ENCODE measurements at places on chromosomes 2 and 18.
A peak's percentile ranks its signal among the peaks of the same experiment; 100 is the strongest.

DNA sequence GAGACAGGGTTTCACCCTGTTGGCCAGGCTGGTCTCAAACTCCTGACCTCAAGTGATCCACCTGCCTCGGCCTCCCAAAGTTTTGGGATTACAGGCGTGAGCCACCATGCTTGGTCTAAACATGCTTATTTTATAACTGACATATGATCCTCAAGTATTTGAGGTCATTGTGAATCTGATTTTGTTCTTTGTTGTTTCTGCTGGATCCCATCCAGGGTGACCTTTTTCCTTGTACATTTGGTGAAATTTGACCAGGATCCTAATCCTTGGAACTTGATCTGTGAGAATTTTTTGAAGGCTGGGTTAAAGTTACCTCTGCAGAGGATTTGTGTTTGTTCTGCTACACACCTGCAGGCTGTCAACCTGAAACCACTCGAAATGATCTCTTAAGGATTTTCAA lies 49.2 kb downstream of the NPAS2 start:
- no peak for DNase-seq

DNA sequence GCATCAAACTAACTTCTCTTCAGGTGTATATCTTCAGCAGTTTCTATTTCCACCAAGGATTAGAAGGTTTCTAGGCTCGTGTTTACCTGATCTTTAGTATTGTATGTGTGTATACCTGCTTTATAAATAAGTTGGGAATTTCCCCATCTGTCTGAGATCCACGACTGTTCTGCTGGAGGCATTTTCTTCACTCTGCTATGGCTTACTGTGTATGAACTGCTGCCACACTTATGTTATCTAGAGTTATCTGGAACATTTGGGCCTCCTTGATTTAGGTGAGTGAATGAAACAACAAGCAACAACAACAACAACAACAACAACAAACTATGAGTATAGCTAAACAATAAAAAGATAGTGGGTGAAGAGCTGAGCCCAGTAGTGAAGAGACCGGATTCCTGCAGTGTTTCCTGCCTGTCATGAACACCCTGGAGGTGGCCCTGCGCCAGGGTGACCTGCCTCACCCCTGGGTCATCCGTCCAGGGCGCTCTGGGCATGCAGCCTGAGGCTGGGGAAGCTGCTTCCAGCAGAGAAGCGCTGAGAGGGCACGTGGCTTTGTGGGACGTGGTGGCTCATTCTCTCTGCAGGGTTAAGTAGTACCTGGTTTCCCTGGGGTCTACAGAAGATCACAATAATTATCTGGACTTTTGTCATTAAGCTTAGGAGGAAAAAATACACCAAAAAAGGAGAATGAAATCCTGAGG lies 56.1 kb upstream of the GATA6 start:
- no peak for DNase-seq

DNA sequence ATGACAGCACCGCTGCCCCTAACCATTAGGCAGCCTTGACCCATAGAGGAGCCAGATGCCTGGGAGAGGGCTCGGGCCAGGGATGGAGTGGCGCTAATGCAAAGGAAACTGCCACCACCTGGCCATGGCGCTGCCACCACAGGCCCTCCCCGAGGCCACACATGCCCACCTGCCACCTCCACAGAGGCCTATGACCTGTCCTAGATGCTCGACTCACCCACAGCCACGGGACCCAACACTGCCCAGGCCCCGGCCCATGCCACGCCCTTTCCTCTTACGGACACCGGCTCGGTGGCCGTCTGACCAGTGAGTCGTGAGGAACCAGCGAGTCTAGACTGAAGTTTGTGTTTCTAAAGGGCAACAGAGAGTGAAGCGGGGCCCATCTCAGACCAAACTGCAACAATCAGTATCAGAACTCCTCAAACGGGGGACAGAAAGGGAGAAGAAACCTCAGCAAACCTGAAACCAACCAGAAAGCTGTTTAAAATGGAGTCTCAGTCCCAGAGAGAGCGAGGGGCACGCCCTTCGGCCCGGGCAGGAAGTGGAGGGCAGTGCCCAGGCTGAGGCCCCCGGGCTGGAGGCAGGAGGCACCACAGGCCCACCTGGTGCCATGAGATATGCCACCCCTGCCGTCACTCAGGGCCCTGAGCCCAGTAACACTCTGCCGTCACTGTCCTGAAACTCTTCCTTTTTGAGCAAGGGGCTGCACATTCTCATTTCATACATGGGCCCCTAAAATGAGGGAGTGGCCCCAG lies 711 bp downstream of the GPR17 start:
- no peak for DNase-seq

GRCh38 chr2:180670302-180671003 lies 310.0 kb upstream of the UBE2E3 start:
- no peak for DNase-seq

DNA sequence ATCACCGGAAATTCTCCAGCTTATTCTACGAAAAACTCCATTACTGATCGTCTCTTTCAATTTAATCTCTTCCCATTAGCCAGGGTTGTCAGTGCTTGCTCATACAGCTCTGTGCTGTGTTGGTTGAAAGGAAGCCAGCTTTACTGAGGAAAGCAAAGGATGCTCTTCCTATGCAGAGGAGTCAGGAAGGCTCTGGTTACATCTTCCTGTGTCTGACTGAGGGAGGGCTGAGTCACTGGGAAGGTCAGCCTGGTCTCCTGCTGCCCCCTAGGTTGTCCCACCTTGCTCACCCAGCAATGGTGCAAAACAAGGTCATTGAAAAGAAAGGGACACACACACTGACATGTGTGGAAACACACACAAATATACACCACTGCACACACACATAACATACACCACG lies 975.6 kb downstream of the DCDC2C start:
- no peak for DNase-seq

DNA sequence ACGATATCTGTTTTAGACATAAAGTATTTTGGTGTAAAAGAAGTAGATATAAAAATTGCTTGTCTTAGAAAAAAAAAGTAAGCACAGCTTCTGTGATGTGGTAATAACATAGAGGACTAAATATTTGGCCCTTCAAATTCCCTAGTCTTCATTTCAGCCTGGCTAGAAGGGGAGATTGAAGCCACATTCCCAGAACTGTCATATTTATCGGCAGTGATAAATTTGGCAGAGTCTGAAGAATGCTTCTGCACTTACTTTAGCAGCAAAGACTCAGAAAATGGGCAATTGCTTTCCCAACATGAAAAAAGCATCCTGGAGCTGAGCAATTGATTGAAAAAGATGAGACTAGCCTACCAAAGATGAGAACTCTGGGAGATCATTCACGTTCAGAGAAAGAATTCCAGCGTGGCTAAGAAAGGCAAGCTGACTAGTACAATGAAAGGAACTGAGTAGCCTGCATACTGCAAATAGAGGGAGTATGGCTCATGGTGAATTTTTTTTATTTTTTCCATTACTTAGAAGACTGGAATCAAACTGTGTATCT lies 278.7 kb upstream of the KLHL29 start:
- DNase-seq = no peak

DNA sequence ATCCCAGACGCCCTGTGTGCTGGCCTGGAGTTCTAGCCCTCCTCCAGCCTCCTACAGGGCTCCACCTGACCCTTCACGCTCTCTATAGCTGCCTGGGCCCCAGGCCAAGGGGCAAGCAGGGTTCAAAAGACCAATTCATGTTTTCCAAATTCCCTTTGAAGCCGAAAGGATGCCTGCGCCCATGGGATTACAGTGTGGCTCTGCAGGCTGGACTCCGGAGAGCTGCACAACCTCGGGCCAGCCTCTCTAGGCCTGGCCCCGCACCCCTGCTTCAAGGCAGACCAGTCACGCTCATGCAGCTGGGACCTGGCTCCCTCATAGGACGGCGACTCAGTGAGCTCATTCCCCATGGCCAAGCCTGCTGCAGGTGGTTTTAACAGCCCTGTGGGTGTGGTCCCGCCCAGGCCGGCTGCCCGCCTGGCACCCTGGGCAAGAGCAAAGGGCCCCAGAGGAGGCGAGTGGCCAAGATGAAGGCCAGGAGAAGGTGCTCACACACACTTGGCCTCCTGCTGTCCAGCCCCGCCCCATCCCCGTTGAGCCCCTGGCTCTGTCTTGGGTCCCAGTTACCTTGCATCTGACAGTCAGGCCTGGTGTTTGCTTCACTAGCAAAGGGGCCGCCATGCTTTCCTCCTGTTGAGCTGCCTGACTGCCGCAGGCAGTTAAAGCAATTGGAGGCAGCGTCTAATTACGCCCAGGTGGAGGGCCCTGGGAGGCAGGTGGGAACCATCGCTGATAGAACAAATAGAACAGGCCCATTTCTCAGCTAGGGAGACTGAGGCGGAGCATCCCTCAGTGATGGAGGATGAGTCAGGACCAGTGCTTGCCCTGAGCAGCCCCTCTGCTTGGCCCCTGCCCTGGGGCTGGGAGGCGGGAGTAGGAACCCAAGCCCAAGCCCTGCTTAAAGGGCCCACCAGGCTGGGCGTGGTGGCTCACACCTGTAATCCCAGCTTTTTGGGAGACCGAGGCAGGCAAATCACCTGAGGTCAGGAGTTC lies 56.9 kb downstream of the SMAD7 start:
- DNase-seq = no peak

DNA sequence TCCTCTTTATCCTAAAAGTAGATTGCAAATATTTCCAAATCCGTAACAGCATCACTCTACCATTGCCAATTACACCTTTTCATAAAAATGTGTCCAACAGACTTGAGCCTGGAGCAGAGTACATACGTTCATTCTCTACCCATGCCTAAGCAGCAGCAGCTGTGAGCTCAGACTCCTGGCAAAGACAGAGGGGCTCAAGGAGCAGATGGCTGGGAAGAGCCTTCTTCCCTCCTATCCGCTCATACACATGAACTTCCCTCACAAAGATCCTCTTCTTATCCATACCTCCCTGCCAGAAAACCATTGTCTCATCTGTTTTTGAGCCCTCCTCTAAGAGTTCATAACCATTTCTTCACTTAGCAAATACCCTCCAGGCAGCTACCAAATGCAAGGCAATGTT lies 164.3 kb upstream of the ARL4C start:
- DNase-seq = no peak

DNA sequence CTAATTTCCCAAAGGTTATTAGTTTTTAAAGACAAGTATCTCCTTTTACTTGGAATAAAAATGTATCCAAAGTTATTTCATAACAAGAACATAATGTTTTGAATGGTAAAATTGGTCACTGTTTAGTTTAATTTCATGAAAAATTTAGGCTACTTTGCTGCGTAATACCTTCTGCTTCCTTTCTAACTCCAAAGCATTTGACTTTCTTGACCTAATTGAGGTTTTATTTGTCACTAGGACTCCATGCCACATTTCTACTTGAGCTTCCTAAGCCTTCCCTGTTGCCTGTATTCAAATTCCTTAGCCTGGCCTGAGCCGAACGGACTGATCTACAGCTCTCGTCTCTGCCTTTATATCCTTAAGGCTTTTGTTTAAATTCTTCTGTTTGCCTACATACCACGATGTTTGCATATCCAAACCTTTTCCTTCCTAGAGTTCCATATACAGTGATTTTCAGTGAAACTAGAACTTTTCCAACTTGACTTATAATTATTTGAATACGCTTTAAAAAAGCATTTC lies 25.1 kb downstream of the ARMC9 start:
- DNase-seq = no peak

GRCh38 chr2:29253026-29253425 lies 137.8 kb downstream of the CLIP4 start:
- DNase-seq = no peak

DNA sequence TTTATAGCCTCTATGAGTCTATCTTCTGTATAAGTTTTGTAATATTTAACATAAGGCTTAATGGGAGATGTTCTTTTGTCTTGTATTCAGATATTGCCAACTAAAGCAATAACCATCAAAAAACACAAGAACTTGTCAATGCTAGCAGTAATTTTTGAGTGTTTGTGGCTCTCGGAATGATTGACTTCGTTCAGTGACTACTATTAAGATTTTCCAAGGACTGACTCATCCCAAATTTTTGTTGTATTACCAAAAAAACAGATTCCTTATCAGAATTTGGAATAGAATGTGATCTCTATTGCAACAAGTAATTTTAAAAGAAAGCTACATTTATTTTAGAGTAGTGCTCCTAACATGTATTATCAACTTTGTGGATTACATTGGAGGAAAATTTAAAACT lies 8.1 kb downstream of the NABP1 start:
- DNase-seq = no peak

GRCh38 chr18:77501266-77501665 lies 251.6 kb downstream of the GALR1 start:
- DNase-seq = no peak

DNA sequence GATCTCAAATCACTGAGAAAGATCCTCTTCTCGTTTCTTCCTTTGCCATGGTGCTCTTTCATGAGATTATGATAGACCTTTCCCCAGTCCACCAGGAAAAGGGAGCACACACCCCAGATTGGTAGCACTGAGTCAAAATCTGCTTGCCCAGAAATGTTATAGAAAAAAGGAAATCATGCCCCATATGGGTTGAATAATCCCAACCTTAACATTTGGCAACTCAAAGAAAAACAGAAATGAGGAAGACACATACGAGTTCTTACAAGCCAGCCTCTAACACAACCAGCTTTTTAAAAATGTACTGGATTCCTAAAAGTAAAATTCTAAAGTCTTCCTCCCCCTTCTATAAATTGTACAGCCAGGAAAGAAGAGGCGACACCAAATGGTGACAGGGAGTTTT lies 103.0 kb downstream of the ANKRD44 start:
- DNase-seq = peak; percentile 56

- no peak for DNase-seq
Measured at GRCh38 chr18:72910045-72910444, 42.3 kb upstream of the NETO1 start.

DNA sequence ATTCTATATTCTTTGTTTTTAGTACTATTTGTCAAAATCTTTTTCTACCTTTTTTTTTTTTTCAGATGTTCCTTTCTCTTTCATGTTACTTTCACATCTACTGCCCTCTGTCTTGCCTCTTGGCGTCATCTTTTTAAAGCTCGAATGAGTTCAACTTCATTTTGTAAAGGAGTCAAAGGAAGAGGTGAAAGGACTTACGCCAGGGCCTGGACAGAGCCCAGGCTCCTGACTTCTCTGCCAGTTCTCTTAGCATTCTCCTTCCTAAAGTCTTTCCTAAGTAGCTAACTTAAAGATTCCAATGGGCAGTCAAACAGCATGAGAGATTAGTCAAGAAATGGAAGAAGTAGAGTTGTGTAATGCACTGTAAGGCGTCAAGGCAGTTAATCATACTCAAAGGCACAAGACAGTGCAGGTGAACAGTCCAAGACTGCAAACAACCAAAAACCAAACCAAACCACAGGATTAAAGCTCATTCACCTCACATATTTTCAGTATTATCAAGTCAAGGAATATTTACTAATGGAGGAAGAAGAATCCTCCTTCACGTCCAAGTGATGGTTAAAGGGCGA lies 301.7 kb downstream of the TCF4 start:
- no peak for DNase-seq

All from inflammatory macrophage treated with lipopolysaccharide for 1 hour (primary cell).